PC-3 (cell line): ENCODE measurements at places on chromosomes 13 and 19. TPM values are rescaled to one million over a fixed set of nuclear protein-coding genes. Genes with fewer than 3 reads are reported as not detected.
A peak's percentile ranks its signal among the peaks of the same experiment; 100 is the strongest.

GRCh38 chr13:45269204-45269603 is 68.4 kb upstream of the KCTD4 start:
- DNase-seq, result peak; percentile 44

DNA sequence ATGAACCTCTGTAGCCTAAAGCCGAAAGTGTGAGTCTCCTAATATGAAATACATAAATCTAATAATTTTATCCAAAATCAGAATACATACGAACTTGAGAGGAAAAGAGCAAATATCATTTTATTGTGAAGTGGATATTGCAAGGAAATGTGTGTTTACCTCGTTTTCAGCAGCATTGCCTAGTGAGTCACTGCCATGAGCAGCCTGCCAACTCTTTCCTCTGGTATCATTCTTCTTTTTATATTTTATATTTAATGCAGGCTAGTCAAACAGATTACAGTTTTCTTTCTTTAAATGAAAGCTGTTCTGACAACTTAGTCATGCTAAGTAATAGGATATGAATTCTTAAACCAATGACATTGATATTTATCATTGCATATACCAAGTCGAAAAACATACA is 44.2 kb downstream of the EDNRB start:
- DNase-seq, result peak; percentile 59

DNA sequence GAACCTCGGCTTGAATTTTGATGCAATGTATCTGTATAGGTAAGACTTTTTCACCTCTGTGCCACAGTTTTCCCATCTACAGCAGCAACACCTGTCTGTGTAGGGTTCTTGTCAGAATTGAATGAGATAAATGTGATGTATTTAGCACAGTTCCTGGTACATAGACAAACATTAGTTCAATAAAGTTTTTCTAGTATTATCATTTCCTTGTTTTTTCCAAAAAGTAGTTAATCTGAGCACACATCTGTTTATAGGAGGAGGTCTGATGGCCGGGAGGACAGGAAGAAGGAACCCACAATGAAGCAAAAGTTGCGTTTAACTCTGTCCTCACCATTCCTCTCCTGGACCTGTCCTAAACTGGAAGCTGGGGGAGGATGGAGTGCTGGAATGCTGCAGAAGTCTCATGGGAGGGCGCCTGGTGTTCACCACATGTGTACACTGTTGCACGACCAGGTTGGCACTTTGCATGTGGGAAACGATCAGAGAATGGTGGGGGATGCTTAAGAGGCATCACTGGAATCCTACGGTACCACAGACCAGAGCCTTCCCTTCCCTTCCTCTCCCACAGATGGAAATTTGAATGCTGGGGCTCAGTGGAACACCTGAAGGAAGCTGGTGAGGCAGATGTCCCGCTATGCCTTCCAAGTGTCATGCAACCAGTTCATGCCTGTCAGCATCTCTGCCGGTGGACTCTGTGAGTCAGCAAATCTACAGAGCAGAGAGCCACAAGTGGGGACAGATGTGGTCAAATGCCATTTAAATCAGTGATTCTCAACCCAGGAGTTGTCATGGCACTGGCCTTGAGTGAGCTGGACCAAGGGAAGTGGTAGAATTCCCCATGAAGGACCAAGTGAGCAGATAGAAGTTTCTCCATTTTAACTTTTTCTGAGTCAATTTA is 315.6 kb downstream of the DLEU7 start:
- DNase-seq, result no peak

GRCh38 chr13:100674572-100674871 is at the start of gene TMTC4:
Gene TMTC4 (minus strand): TSS chr13:100674795. CDS start chr13:100670362, 4,433 bp downstream.
- DNase-seq, result no peak

DNA sequence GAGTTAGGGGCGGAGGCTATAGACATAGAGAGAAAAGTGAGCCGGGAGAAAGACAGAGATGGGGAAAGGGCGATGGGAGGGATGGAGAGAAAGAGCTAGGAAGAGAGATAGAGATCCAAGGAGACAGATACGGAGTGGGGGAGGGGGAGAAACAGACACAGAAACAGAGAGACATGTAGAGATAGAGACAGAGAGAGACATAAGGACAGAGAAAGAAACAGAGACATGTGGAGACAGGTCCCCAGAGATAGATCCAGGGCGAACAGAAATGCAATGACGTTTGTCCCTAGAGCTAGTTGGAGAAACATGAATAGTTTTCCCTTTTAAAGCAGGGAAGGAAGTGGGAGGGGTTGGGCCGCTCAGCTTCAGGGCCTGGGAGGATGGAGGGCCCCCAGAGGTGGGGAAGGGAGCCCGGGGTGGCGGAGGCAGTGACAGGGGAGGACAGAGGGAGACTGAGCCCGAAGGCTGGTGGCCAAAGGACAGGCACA is 4.6 kb downstream of the PPP1R14A start:
- DNase-seq, result no peak

GRCh38 chr19:6826281-6826920 is 53.9 kb downstream of the VAV1 start:
- DNase-seq, result no peak

GRCh38 chr19:55373306-55373992 is 3.2 kb upstream of the TMEM190 start:
- DNase-seq, result no peak

DNA sequence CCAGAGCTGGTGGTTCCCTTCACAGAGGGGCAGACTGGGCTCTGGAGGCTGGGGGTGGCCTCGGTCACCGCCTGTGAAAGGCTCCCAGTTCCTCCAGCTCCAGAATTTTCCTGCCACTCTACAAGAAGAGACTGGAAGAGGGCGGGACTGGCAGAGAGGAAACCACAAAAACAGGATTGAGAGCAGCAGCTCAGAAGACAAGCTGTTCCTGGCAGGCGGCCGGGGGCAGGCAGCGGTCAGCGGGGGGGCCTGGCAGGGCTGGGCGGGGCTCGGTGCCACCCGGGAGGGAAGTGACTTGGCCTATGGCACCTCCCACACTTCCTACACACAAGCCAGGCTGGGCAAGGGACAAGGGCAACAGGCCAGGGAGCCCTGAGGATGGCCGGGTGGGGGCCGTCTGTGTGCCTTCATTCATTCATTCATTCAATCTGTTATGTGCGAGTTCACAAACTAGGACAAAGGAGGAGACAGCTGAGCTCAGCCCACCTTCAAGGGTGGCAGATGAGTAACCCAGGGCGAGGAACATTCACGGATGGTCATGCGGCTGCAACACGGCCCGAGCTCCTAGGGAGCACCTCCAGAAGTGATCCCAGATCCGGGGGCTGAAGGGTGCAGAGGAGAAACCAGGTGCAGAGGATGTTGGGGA is 16.9 kb upstream of the BTBD2 start:
- DNase-seq, result peak; percentile 89

GRCh38 chr13:61192826-61193225 is 222.8 kb downstream of the PCDH20 start:
- no peak for DNase-seq

DNA sequence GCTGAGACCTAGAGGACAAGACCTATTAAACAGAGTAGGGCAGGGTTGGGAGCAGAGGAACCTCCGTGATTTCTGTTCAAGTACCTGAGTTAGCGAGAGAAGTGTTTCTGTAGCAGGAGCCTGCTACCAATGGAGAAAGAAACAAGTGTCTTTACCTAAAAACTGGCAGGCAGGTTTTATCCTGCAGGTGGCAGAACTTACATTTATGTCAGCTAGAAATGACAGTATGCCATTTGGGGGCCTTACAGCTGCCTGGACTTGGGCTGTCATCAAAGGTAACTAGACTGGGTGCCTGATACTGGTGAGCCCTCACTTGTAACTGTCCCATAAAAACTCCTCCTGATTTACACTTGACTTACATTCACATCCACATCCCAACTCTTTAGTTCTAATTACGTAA is 185.3 kb upstream of the MIR17HG start:
- DNase-seq, result no peak

- DNase-seq, result peak; percentile 88
Observed at GRCh38 chr19:3852614-3853254, 16.1 kb downstream of the ZFR2 start.

- peak; percentile 51 for DNase-seq
Observed at GRCh38 chr13:79282976-79283375, 123.1 kb downstream of the RBM26 start.

DNA sequence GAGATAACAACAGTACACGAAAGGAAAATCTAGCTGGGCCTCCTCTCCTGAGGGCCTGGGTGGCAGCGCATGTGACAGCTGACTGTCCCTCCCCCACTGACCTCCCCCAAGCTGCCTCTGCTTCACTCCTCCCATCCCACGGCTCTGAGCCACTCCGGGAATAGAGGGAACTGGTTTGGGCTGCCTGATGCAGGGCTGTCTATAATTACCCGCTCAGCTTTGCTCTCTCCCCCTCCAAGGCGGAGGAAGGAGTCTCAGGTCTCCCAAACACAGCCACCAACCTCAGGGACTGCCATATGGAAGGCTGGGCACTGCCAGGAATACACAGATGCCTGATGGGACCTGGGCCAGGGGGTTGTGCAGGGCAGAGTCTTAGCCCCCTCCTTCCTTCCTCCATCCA is 7.9 kb downstream of the NAPA start:
- DNase-seq, result no peak

GRCh38 chr13:96426167-96426566 is 336.3 kb downstream of the HS6ST3 start:
- DNase-seq, result no peak

GRCh38 chr13:96728463-96728862 is 265.8 kb downstream of the OXGR1 start:
- DNase-seq, result no peak

- DNase-seq, result peak; percentile 61
Observed at GRCh38 chr13:47334173-47334572, 437.3 kb upstream of the HTR2A start.

DNA sequence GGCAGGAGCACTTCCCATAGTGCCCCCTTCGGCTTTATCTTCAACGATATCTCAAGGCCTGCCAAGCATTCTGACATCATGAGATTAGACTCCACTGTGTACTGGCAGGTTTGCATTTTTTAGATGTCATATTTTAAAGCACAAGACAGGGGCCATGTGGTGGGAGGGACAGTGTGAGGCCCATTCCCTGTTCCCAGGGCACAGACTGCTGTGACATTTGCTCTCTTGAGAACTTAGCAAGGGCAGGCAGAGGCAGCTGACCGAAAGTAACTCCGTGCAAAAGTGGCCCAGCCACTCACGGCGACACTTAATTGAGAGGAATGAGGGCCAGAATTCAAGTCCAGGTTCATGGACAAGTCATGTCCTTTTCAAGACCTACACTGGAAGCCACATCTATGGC is 201.8 kb downstream of the COL4A1 start:
- no peak for DNase-seq

GRCh38 chr13:71624653-71625600 is 242.1 kb downstream of the DACH1 start:
- no peak for DNase-seq

- no peak for DNase-seq
Observed at GRCh38 chr19:5430237-5430636, 25.0 kb upstream of the ZNRF4 start.

GRCh38 chr19:16829010-16829821 is at the start of gene SIN3B:
Gene SIN3B (plus strand): TSS chr19:16829398. CDS start chr19:16829421, 23 bp downstream.
- peak; percentile 97 for DNase-seq

- no peak for DNase-seq
Observed at GRCh38 chr13:33659894-33660293, 158.1 kb upstream of the RFC3 start.

DNA sequence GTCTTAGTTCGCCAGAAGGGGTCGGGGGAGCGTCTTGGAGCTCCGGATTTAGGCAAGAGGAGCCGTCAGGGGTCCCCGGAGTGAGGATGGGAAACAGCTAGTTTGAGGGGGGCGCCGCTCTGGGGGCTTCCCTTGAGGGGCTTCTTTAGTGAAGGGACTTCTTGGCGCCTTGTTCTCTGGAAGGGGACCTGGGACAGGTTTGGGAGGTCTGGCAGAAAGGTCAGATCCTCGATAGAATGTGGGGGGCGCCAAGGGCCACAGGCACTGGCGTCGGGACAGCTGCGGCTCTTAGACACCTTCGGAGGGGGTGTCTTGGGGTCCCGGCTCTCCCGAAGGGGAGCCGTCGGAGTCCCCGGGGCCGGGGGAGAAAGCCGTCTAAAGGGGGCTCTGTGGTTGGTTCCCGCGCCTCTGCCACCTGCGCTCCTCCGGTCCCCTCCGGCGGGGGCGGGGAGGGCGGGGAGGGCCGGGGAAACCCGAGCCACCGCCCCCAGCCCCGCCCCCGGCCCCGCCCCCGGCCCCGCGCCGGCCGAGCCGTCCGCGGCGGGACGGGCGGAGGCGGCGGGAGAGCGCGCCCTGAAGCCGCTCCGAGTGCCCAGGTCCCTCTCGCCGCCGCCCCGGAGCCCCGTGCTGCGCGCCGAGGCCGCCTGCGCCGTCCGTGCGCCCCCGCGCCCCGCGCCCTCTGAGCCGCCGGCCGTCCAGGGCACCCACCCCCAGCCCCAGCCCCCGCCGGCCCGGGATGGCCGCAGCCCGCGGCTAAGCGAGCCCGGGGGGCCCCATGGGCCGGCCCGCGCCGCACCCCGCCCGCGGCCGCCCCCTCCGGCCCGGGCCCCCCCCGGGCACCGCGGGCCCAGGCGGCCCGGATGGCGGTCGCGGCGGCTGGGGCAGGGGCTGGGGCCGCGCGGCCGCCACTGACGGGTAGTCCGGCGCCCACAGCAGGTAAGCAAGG is at the start of gene NRTN:
TSS of gene NRTN (plus strand) at position 552 of the 946 bp plus-strand sequence. CDS start 19,099 bp downstream, outside the sequence.
- peak; percentile 57 for DNase-seq

- no peak for DNase-seq
Observed at GRCh38 chr19:1822210-1822609, 10.1 kb upstream of the ATP8B3 start.

DNA sequence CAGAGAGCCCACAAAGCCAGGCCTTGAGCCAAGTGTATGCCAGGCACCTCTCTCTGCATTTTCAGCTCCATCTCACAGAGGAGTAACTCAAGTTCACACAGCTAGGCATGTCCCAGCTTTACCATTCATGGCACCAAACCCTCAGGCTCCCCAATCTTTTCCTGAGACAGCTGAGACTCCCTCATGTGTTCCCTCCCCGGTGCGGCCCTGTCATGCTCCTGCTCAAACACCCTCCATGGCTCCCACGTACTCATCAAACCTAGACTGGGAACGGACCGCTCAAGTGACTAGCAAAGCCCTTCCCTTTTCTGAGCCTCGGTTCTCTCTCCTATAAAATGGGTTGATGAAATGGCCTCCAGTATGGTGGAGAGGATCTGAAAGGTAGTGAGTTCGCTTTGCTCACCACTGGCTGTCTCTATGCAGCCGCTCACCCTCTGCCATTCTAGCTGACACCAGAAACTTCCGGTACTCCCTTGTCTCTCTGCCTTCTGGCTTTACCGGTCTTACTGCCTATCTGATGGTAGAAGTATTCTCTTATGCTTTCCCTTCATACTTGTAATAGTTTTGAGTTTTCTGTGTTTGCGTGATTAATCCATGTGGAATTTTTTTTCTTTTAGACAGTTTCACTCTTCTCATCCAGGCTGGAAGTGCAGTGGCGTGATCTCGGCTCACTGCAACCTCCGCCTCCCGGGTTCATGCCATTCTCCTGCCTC is 7.8 kb upstream of the SLC44A2 start:
- peak; percentile 92 for DNase-seq

GJB6 gene
- total RNA-seq, result 0.52 and 0.84 TPM in 2 replicates

ZNF415 gene
- total RNA-seq, result 1.3 and 5.2 TPM in 2 replicates

RPS15 gene
- 1,797 and 2,672 TPM in 2 replicates for total RNA-seq

ELSPBP1 gene
- total RNA-seq, result not detected in 2 replicates

WIZ gene
- total RNA-seq, result 30.9 and 35.1 TPM in 2 replicates

AMH gene
- 6.0 and 7.7 TPM in 2 replicates for total RNA-seq

TEX26 gene
- not detected in 2 replicates for total RNA-seq

OR7G3 gene
- total RNA-seq, result not detected in 2 replicates

CATSPERD gene
- total RNA-seq, result not detected in 2 replicates

ATXN8OS gene
- total RNA-seq, result not detected in 2 replicates

ZNF845 gene
- total RNA-seq, result 4.4 and 6.6 TPM in 2 replicates

PRX gene
- 2.2 and 2.7 TPM in 2 replicates for total RNA-seq

GPR180 gene
- total RNA-seq, result 3.9 and 5.6 TPM in 2 replicates

ZNF560 gene
- not detected in 2 replicates for total RNA-seq

NLRP4 gene
- total RNA-seq, result not detected in 2 replicates
